ENCODE measurements at places on chromosomes 12 and 14. TPM values are rescaled to one million over a fixed set of nuclear protein-coding genes. Genes with fewer than 3 reads are reported as not detected.
A peak's percentile ranks its signal among the peaks of the same experiment; 100 is the strongest.

GRCh38 chr14:86153480-86153879 lies 623.5 kb downstream of the FLRT2 start:
- DNase-seq: no peak

DNA sequence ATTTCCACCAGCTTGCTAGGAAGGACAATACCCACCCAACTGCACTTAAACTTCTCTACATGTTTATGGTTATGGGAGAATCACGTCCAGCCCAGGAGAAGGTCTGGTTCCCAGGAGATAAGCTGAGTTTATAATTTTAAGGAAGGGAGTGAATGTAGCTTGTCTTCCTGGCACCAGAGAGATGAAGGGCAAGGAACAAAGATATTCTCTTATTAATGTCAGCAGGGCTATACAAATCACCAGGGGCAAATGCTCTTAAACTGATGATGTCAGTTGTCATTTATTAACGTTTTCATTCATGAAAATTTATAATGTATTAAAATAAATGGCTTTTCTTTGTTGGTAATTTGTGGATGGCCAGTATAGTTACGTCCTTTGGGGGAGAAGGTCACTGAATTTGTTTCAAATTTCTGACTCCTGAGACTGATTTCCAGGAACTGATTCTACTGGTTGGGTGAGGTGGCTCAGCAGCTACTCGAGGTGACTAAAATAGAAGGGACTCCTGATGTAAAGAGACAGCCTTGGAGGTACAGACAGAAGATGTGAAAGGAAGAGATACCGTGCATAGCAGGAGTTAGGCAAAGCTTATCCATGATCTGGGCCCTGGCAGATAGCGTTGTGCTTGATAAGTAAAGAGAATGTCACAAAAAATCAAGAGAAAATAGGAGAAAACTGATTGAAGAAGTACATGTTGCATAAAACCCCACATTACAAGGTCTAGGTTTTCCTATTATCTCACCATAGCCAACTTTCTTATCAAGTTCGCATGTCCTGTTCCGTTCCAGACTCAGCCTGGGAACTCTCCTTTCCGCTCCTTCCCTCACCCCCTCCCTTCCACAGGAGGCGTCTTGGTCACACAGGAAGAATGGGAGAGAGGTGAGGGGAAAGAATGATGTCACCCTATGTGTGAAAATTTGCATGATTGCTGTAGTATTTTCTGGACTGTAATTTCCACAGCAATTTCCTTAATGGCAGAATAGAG lies 367.1 kb upstream of the FAR2 start:
- DNase-seq: no peak

- DNase-seq: no peak
Measured at GRCh38 chr12:116675339-116676107, 62.3 kb downstream of the SPRING1 start.

DNA sequence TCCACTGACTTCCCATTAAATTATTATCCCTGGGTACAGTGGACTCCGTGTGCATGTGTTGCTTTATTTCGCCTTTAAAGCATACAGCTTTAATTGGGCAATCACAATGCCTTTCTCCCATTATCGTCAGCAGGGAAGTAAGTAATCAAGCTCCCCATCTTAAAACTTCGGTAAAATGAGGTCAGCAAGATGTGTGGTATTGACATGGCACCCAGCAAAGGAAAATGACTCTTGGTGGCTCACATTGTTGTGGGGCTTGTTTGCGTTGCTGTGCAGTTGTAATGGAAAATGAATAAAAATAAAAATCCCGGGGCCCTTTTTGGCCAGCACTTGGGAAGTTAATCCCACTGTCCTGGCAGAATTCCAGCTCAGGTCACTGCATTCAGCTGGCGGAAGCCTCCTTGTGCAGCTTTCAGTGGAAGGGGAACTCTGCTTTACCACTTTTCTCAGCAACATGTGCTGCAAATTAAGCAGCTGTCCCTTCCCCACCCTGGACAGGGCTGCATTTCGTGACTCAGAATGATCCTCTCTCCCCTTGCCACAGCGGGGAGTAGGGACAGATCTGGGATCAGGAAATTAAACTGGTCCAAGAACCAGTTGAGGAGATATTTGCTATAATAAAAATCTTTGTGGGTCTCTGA lies 13.9 kb upstream of the ATP2A2 start:
- DNase-seq: peak; percentile 89

GRCh38 chr12:78177298-78177697 lies 346.6 kb downstream of the NAV3 start:
- DNase-seq: no peak

DNA sequence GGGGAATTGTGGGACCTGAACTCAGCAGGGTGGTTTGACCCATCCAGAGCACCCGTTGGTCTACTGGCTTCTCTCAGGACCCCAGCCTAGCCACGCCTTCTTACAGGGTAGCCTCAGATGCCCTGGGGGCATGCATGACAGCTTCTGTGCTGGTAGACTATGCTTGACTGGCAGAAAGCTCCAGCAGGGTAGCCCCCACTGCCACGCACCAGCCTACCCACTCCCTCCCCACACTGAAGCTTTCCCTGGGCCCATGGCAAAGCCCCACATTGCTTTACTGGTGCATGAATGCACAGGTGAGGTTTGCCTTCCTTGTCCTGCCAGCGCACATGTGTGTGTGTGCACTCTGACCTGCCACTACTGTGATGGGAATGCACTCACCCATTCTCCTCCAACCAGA lies 772.2 kb downstream of the LRFN5 start:
- DNase-seq: no peak

DNA sequence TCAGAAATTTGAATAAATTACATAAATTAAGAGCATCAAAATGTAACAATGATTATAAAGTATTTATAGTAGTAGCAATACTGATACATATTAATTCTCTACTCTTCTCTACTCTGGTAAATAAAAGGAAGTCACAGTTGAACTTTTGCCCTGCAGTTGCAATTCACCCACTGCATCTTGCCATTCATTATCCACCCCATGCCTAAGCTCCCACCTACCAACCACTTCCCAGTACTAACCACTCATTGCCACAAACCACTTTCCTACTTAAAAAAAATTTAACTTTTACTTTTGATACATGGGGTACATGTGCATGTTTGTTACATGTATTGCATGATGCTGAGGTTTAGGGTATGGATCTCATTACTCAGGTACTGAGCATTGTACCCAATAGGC lies 174.0 kb downstream of the RASSF9 start:
- no peak for DNase-seq

- no peak for DNase-seq
Measured at GRCh38 chr14:22835505-22835904, 880 bp upstream of the MMP14 start.

DNA sequence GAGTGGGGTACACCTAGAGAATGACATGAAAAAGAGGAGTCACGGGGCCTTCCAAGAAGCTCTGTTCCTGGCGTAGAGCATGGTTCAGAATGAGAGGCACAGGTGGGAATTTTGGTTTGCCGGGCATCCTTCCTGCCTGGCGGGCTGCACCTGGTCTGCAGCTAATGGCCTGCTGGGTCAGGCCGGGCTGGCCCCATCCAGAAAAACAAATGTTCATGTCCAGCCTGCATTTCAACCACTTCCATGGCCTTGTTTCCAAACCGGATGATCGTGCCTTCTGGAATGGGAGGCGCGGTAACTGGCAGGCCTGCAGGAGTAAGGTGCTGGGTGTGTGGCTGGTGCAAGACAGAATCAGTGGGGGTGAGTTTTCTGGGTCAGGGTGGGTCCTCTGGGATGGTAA lies 14.4 kb downstream of the TEAD4 start:
- no peak for DNase-seq

The CCDC197 gene
- not detected for polyA plus RNA-seq

The RTL1 gene
- polyA plus RNA-seq: 66.3 TPM

The TEX22 gene
- 0.38 TPM for polyA plus RNA-seq

The LUM gene
- 476 TPM for polyA plus RNA-seq

The ARHGEF25 gene
- 39.4 TPM for polyA plus RNA-seq

The SERPINA6 gene
- polyA plus RNA-seq: not detected

The PLA2G1B gene
- not detected for polyA plus RNA-seq

The KRT8 gene
- polyA plus RNA-seq: 2.2 TPM

The KCNC2 gene
- polyA plus RNA-seq: 0.60 TPM

The MOK gene
- polyA plus RNA-seq: 16.9 TPM

All from muscle of arm (tissue), 14 donors.